ENCODE measurements at places on chromosomes 12 and 14. TPM values are rescaled to one million over a fixed set of nuclear protein-coding genes. Genes with fewer than 3 reads are reported as not detected.

DHH gene
- total RNA-seq: 1.5 TPM

FAM181A gene
- 13.4 TPM for total RNA-seq

PPP1R1A gene
- 9.1 TPM for total RNA-seq

KRT71 gene
- not detected for total RNA-seq

DNA sequence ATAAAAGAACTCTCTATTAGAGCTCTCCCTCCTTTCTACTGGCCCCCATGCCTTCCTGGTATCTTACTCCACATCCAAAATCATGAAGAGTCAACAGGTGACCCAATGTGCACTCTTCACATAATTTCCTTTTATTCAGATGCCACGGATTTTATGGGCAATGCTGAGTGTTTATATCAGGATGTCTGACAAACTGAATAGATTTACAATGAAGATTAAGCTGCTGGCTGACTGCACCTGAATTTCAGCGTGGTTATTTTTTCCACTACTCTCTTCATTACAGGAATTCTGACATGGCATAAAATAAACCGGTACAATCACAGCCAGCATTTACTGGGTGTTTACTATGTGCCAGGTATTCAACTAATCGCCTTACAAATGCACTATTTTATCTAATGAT is 29.4 kb upstream of the CERS5 start:
- no peak for DNase-seq

GRCh38 chr12:39619316-39619659 is 315 bp downstream of the ABCD2 start:
- DNase-seq: no peak

Data from neural crest cell (in vitro differentiated cells).